Activated CD8-positive, alpha-beta T cell treated with anti-CD3 and anti-CD28 coated beads for 36 hours (primary cell): ENCODE measurements at places on chromosomes 1 and 21. TPM values are rescaled to one million over a fixed set of nuclear protein-coding genes. Genes with fewer than 3 reads are reported as not detected.

- no peak for DNase-seq
These were observed 35.5 kb upstream of the PTPRF start for GRCh38 chr1:43495204-43495603.

DNA sequence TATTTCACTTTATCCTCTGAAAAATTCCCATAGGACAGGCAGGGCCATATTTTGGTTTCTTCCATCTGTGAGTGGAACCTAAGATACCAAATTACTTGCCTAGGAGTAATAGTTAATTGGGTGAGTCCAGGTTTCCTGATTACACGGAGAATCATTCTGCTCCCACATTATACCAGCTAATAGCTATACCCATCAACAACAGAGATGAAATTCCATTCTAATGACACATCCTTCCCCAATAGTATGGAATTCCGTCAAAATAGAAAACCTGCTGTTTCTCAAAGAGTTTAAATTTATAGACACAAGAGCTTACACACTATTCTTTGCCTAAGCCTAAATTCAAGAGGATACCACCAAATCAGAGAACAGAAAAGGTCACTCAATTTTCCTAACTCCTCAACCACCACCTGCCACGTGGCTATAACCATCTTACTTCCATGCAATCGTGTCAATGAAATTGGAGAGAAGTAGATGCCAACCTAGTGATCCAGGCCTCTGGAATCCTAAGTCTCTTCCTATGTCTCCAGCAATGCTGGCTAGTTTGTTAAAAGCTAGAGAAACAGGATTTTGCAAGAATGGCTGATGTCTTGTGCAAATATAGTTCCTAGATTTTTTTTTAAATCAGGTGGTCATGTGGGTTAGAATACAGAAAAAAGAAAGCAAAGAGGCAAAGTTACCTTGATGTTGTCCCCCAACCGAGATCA lies 6.2 kb downstream of the PPT1 start:
- DNase-seq, result no peak

Gene LEFTY2
- total RNA-seq, result not detected

Gene ATP8B2
- total RNA-seq, result 54.7 TPM

Gene SH3D21
- total RNA-seq, result 21.0 TPM
